Lung (tissue), 17 donors: ENCODE measurements at places on chromosomes 7 and 10. TPM values are rescaled to one million over a fixed set of nuclear protein-coding genes. Genes with fewer than 3 reads are reported as not detected.

DNA sequence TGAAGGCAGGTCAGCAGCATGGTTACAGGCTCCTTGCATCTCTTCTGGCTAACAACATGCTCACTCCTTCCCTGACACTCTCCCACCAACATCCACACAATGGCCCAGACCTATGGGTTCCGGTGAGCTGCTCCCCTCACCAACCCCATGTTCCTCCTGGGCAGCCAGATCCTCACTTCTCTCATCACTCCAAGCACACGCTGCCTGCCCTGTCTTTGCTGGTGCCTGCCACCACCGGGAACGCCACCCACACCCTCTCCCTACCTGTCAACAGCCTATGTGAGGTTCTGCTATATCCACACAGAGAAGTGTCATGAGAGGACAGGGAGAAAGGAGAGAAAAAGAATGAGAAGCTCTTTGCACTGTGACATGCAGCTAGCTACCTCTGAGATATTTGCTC, 14.6 kb downstream of the PARP12 start:
- DNase-seq = no peak

The NUTM2B gene
- 0.31 TPM for total RNA-seq

The BPGM gene
- 14.3 TPM for total RNA-seq

- DNase-seq = no peak
Observed at GRCh38 chr7:155710031-155710430, 65.6 kb downstream of the RBM33 start.

GRCh38 chr7:145151676-145152075, 315.8 kb upstream of the TPK1 start:
- DNase-seq = peak; percentile 63

The ANKRD22 gene
- 2.6 TPM for total RNA-seq

- no peak for DNase-seq
Observed at GRCh38 chr7:130942211-130942964, 208.4 kb upstream of the KLF14 start.

GRCh38 chr7:12889391-12889790, 202.0 kb downstream of the ARL4A start:
- no peak for DNase-seq

DNA sequence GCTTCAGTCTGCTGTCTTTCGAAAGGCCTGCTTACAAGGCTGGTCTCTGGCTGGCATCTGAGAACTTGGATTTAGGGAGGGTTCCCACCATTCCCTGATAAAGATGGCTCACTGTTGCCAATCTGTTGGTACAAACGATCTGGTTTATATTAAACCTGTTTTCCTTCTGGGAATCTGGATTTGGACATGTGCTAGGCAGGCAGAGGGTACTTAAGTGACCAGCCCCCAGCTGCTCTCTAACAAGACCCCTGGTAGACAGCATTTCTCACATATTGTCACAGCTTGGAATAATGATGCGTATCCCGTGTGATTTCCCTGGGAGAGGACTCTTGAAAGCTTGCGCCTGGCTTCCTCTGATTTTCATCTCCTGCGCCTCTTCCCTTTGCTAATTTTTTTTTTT, 21.6 kb downstream of the YWHAG start:
- no peak for DNase-seq

DNA sequence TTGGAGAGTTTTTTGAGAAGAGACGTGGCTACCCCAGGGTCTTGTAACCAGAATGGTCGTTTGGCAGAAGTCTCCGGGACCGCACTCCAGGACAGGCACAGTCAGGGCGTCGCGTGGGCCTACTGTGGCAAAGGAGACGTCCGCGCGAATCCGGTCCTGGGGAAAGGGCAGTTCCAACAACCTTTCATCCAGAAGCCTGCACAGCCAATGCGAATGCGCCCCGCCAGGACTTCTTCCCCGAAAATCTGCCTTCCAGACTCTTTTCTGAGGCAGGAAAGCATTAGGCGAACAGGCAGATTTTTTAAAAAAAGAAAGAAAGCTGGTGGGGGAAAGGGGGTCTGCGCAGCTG, 2.0 kb downstream of the HPSE2 start:
- DNase-seq = peak; percentile 48

DNA sequence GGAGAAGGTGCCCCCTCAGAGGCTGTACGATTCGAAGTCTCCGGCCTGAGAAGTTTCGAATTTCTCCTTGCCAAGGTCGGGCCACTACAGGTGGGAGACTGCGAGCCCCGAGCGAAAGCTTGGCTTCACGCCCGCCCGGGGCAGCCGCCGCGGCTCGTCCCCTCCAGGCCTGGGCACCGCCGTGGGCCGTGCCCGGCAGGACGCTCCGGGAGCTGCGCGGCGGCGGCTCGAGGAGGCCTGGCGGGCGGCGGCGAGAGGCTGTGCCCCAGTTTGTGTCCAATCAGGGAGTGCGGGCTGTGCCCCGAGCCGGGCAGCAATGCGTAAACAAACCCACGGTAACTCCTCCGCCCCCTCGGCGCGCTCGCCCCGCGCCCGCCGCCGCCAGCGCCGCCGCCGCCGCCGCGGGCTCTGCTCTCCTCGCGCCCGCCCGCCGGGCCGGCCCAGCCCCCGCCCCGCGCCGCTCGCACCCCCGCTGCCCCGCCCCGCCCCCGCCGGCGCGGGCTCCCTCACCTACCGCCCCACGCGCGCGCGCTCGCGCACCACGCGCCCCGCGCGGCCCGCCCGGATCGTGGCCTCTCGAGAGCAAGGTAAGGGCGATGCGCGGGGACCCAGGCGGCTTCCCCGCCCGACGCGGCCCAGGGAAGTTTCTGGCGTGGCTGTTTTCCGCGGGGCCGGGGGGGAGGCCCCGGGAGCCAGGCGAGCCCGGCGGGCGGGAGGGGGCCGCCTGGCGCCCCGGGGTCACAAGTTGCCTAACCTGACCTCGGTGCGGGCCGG, 57.8 kb upstream of the PCGF5 start:
- DNase-seq = peak; percentile 71

The NME8 gene
- 0.77 TPM for total RNA-seq

GRCh38 chr7:106485031-106485551, 175.9 kb downstream of the CCDC71L start:
- DNase-seq = no peak

GRCh38 chr10:48439581-48440041, 133.1 kb downstream of the MAPK8 start:
- DNase-seq = peak; percentile 37

The PRTFDC1 gene
- 12.5 TPM for total RNA-seq

- peak; percentile 83 for DNase-seq
Observed at GRCh38 chr10:103618575-103619423, 125.3 kb downstream of the NEURL1 start.

DNA sequence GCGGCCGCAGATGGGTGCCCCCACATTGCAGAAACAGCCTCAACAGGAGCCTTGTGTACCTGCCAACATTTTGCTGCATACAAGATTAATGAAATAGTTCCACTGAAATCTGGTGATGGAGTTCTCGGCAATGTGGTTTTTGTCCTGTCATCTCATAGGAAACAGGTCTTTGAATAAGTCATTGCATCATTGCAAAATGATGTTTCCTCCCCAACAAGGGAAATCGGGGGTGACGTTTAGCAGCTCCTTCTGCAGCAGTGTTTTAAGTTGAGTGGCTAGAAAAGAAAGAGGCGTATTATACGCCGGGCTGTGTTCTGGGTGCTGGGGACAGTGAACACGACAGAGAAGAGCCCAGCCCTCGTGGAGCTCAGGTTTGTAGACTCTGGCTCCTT, 177.0 kb downstream of the PRKAG2 start:
- DNase-seq = no peak

The CLCN1 gene
- total RNA-seq = 0.18 TPM

The FAM25C gene
- total RNA-seq = not detected

DNA sequence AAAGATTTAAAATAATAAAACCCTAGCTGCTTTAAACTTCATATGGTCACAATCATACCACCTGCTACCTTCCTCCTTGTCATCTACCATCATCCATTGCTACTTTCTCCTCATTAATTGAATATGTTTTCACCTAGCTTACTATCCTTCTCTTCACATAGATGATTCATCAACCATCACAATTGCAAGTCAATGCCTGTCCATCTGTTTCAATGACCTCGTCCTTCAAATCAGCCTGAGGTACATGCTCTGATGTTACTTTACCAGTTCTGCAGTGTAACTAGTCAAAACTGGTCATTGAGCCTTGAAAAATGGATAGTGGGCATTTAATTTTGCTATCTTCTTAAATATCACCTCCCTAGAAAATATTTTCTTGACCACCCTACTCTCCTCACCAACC, 164.7 kb downstream of the SEMA3E start:
- no peak for DNase-seq

The CALD1 gene
- total RNA-seq = 173 TPM

The ANKRD61 gene
- total RNA-seq = not detected

- peak; percentile 55 for DNase-seq
Observed at GRCh38 chr7:96005271-96005670, 232.9 kb downstream of the DYNC1I1 start.
